Substantia nigra (tissue), 51 donors: ENCODE measurements at places on chromosomes 1 and 21.

DNA sequence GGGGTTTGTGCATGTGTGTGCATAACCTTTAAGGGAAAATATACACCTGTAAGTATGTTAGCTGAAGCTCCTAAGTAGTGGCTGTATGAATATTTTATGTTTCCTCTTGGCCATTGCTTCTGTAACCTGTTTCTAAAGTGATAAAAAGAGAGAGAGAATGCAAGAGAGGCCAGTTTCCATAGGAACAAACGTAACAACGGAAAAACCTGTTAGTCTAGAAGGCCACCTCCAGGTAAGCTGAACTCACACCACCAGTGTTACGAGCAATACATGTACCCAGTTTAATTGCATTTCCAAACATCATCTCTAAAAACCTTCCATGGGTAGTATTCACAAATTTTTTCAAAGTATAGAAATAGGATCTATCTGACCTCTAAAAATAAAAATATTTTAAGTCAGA, 63.1 kb downstream of the PLPPR4 start:
- no peak for DNase-seq

DNA sequence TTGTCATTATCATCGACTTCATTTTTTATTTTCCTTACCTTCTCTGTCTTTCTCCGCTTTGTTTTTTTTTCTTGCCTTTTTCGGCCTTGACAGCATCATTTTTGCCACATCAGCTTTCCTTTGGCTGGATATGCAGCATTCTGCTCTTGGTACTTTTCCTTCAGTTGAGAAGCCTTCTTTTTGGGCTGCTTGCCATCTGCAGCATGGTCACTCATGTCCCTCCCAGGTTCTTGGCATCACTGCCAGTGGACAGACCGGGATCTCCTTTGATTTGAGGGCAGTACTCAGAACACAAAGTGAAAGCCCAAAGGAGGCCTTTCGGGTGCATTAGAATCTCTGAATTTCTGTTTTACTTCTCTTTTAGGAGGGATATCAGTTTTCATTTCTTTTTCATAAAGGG, 3.7 kb upstream of the PARP1 start:
- no peak for DNase-seq

- no peak for DNase-seq
Measured at GRCh38 chr21:39003982-39004633, 179.1 kb downstream of the PSMG1 start.

- no peak for DNase-seq
Measured at GRCh38 chr1:221161571-221162041, 282.4 kb downstream of the HLX start.

DNA sequence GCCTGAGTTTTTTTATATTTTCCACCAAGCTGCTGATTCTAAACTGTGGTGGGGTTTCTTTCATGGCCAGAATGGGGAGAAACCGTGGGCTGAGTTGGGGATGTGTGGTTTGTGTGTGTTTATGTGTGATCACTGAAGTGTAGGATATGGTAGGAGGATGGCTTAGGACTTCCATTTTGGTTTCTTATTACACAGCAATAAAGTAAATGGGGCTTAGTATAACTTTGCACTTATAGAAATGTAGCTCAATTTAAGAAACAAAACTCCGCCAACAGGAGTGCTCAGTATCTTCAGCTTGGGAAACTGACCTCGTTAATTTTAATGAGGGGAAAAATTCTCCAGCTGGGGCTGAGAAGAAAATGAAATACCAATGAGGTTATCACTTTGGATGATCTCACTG, 77.8 kb downstream of the PBX1 start:
- no peak for DNase-seq

- no peak for DNase-seq
Measured at GRCh38 chr1:85149805-85150204, 51.0 kb downstream of the SYDE2 start.

DNA sequence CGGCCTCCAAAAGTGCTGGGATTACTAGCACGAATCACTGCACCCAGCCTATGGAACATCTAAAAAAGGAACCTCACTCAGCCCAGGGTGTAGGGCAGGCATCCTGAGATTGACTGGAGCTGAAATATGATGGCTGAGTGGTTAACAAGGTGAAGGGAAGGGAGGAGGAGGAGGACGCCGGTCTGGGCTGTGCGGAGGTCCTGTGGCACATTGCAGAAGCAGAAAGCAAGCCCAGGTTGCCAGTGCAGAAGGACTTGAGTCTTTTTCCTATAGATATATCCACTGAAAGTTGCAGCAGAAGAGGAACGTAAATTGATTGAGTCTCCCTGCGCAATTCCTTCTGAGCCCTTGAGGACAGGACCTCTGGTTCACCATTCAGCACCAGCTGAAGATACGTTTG, 1.5 kb upstream of the KIF17 start:
- DNase-seq = no peak

- DNase-seq = no peak
Measured at GRCh38 chr1:224427346-224427745, 7.3 kb downstream of the WDR26 start.

- DNase-seq = no peak
Measured at GRCh38 chr1:78102916-78103315, 57.1 kb downstream of the GIPC2 start.

GRCh38 chr1:223652436-223652941, 13.0 kb downstream of the CAPN8 start:
- peak; percentile 18 for DNase-seq

DNA sequence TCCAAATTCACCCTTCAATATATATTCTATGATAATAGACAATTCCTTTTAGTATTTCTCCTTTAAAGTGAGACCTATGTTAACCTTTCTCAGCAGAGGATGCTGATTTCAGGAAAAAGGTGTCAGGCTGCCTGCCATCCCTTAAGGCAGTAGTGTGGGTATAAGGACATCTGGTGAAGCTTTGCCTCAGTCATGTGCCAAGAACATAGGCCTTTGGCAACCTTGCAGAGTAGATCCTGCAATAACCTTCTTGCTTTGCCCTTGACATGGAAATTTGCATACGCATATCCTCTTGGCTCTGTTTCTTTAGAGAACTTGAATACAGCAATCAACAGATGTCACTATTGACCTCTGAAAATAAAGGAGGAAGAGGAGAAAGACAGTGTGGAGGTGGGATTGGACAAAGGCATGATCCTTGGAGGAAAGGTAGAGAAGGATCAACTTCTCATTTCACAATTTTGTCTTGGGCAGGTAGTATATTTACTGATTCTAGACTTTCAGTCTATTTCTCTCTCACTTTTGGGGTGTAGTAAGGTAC, 21.1 kb upstream of the ZRANB2 start:
- DNase-seq = no peak

DNA sequence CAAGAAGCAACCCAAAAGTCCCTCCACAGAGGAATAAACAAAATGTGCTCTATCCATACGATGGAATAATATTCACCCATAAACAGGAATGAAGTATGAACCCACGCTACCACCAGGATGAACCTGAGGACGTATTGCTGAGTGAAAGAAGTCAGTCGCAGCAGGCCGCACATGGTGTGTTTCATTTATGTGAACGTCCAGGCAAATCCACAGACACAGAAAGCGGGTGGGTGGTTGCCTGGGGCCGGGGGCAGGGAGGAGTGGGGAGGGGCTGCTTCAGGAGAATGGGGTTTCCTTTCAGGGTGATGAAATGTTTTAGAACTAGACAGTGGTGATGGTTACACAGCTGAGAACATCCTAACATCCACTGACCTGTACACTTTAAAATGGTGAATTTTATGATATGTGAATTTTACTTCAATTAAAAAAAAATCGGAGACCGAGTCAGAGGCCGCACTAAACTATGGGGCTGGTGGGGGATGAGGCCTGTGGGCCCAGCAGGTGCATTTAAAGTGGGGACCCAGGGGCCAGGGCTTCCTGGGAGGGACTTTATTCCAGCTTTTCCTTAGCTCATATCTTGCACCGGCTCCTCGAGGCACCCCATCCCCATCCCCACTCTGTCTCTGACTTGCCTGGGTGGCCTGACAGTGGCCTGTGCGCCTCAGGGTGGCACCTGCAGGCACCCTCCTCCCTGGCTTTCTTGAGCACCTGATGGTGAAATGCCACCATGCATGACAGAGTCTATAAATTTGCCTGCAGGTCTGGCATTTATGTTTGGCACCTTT, 392.6 kb upstream of the VAMP3 start:
- DNase-seq = no peak

- no peak for DNase-seq
Measured at GRCh38 chr1:9691691-9692090, 40.2 kb downstream of the PIK3CD start.

GRCh38 chr1:183734543-183735036, 70.3 kb upstream of the RGL1 start:
- no peak for DNase-seq

DNA sequence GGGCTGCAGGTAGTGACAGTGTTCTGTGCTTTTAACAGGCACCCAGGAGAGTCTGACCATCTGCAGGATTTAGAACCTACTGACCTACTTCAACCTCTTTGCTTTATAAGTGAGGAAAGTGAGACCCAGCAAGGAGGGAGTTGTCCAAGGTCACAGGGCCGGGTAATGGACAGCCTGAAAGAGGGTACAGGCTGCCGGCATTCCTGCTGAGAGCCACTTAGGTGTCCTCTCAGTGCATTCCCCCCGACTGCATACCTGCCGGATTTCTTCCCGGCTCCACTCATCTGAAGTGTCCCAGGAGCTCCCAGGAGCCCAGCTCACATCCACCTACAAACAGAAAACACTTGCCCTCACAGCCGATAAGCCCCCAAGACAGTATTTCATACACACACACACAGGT, 13.9 kb downstream of the PHLDA3 start:
- no peak for DNase-seq

DNA sequence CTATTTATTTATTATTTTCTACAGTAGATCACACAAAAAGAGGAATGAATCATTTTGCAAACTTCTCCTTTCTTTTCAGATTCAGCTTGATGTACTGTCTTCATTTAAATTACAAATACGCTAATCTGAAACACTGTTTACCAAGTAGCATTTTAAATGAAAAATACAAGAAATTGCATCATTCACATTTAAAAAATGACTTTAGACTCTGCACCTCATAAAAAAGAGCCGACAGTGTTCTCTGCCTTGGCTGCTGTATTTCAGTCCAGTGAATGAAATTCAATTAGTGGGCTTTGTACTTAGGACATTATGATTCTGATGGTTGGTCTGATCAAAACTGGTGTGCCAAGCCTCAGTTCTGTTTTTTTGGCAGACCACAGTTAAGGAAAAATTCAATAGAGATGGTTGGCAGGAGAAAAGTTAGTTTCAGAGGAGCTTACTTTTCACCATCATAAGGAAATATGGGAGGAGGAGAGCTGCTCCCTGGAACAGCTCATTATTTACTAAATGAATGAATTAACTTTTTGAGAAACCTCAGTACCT, 222.4 kb upstream of the ESRRG start:
- DNase-seq = no peak

DNA sequence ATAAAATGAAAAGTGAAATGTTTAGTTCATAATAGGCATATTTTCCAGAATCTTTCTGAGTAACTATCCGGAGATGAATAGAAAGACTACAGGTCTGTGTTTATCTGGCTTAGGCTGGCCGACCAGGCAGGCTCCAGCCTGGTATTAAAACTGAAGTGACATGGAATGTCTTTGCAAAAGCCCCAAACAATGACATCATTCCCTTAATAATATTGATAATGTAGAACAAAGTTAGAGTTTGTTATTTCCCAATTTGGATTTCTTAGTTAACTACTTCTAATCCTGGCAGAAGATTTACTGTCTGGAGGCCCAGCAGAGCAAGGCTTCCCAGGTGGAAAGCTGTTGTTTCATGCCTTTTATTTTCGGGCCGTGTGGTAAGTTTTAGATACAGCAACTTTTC, 207.7 kb downstream of the GREM2 start:
- no peak for DNase-seq

DNA sequence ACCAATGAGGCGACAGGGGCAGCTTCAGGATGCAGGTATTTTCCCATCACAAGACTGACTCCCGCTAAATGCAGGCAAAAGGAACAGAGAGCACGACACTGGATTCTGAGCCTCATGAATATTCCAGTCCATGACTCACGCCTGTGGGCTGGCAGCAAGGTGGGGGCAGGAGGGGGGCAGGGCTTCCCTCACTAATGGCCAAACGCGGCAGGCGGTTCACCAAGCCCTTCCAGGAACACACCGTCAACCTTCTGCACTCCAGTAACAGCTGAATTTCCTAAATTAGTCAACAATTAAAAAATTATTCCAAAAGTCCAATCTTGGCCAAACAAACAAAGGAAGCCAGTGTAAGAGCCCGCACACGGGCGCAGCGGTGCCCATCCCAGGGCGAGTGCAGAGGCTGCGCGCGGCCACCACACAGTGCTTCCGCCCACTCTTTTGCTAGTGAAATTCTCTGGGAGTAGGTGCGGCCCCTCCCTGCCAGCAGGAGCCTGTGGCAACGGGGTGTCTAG, 12.5 kb upstream of the GPR153 start:
- peak; percentile 45 for DNase-seq
